M059J (cell line): ENCODE measurements at places on chromosomes 1 and 21. TPM values are rescaled to one million over a fixed set of nuclear protein-coding genes. Genes with fewer than 3 reads are reported as not detected.

THEM5 gene
- not detected in 2 replicates for total RNA-seq

GPR37L1 gene
- total RNA-seq, result not detected in 2 replicates

DNA sequence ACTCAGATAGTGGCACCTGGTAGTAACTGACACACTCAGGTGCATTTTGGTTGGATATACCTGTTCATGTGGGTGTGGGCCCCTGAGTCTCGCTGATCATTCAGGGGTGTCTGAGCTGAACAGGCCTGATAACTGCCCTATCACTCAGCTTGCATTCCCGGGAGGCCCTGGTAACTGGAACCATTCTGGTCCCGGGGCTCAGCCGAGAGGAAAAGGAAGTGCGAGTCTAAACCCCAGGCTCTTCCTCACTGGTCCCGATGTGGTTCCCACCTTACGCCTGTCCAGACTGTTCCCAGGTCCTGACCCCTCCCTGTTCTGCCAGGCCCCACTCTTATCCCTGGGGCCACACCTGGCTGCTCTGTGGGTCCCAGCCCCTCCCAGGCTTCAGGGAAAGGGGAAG is 11.7 kb upstream of the CDK18 start:
- no peak for DNase-seq

DNA sequence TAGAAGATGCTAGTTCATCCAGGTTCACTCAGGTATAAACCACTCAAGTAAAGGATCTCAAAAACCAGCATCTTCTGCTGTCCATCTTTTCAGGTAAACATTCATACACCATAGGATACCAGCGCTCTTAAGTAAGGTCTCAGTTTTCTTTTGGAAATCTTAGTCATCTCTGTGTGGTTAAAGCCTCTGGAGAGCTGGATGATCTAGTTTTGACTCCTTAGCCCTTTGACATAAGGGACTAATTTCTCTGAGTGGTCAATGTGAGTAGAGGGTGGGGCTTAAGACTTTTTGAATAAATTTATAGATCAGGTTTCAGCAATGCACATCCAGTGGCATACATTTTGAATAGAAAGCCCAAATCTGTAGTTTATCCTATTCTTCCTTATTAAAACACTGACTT is 92.3 kb downstream of the CTH start:
- DNase-seq, result peak; percentile 60

DNA sequence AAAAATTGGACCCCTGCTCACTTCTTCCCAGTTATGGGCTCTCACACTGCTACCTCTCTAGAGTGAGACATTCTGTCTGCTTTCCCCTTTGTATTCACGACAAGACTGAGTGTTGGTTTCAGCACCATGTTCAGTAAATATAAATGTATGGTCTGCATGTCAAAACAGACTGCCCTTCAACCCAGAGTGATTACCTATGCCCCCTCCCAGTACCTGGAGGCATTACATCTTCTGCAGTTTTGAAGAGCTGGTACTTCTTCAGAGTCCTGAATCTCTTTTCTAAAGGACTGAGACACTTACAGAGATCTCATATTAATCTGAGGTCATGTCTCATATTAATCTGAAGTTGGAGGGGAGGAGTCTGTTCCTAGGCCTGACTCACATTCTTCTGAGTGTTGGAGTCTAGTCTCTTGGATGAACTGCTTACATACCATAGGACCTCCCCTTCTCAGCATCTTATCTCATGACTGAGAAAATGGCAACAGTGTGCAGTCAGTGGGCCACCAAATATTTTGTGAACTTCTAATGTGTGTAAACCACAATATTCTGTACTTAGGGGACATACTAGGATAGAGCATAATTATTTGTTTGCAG is 80.3 kb downstream of the RGL1 start:
- no peak for DNase-seq

DNA sequence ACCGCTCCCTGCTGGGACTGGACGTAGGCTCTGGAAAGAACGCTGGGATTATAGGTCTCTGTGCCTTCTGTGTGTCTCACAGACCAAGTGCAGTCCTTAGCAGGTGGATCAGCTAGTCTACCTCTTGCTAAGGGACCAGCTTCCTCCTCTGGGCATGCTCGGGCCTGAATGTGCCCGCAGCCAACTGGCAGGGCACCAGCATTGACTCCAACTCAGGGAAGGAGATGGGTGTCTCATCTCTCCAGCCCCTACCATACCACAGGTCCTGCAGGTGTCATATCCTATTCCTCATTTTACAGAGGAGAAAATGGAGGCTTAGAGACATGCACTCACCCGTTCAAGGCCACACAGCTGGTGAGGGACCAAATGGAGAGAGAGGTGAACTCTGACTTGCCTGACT is 340.2 kb downstream of the PTPRU start:
- no peak for DNase-seq

GRCh38 chr1:85568151-85568550 is 12.4 kb upstream of the CCN1 start:
- no peak for DNase-seq

DNA sequence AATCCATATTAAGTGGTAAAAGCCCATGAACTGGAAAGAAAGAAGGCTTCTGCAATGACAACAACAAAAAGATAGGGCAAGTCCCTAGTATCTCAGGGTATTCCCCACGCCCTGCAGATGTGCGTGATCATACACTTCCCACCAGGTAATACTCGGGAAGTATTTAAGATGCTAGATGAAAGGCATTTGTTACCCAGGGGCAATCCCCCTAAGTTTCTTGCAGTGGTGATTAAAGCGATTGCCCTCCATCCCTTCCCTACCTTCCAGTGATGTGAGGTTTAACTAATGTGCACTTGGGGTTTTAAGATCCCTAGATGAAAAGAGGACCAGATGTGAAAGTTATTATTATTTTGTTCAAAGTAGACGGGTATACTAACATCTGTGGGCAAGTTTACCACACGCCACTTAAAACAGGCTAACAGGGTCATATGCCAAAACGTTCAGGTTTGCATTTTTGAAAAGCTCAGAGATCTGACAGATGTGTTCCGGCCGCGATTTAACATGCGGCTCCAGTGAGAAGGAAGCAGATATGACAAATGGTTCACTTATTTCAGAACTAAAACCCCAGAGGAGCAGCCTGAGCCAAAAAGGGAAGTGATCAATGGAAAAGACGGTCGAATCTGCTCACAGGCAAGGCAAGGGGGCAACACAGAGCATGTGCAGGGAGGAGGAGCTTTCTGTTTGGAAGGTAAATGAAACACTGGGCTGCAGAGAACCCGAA is 17.4 kb downstream of the TIAM1 start:
- no peak for DNase-seq

GRCh38 chr1:193626695-193627094 is 440.3 kb upstream of the B3GALT2 start:
- no peak for DNase-seq
